ENCODE measurements at places on chromosomes 4 and X.
A peak's percentile ranks its signal among the peaks of the same experiment; 100 is the strongest.

DNA sequence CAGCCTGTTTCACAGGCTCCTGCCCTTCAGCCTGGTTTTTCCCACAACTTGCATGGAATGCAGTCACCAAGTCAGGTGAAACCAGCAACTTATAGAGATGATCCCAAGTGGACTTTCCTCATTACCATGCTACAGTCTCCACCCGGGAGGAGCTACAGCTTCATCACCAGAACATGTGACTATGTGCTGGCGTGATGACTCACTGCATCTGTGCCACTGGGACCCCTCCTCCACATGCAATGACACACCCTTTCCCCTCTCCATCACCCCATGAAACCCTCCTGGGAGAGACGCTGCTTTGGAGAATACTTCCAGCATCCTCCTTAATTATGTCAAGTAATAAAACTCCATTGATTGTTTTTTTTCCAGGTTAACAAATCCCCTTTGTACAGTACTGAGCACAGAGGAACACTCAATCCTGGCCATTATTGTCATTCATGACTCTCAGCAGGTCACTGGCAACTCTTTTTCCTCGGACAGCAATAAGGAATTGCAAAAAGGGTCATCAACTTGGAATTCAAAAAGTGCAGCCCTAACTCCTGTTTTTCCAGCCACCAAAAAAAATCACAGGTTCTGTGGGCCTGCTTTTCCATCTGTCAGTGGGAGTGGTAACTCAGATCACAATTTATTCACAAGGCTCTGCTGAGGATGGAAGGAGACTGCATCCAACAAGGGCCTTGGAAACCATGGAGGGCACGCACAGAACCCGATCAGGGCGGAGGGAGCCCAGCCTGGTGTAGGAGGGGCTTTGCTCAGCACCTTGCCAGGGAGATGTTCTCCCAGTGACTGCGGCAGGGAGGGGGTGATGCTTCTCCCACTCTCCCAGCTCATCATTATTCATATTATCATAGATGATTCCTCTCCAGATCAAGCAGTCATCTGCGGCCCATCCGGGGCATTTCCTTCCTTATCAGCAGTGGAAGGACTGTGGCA, 17.4 kb downstream of the QDPR start:
- peak; percentile 46 for DNase-seq

DNA sequence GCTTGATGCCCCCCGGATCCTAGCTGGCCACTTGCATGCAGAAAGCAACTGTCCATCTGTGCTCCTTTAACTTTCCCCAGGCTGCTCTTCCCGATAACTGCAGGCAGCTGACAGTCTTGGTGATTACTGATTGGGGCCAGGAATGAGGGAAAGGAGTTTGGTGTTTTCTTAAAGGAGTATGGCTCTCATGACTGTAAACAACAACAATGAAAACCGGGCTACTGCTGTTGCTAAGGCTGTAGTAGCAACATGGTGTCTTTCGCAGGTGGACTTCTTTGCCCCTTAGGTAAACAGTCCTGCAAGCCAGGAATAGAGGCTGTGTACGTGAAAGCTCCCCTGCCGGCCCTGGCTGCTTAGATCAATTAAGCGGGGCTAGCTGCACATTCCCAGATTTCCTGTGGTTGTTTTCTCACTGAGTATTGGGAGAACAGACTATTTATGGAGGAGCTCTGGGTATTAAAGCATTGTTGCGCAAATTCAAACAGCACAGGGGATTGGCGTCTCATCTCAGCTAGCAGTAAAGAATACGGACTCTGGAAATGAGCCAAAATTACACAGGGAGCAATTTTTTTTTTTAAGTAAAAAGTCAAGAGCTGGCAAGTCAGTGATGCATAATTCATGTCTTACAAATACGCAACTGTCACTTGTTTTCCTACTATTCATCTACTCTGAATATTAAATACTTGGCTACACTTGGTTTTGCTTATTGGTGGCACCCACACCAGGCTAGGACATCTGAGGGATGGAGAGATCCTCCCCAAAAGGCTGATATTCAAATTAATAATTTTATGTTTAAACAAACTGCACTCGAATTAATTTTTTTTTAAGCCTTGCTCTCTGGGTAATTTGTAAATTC, 61.6 kb upstream of the NAP1L5 start:
- peak; percentile 79 for DNase-seq

DNA sequence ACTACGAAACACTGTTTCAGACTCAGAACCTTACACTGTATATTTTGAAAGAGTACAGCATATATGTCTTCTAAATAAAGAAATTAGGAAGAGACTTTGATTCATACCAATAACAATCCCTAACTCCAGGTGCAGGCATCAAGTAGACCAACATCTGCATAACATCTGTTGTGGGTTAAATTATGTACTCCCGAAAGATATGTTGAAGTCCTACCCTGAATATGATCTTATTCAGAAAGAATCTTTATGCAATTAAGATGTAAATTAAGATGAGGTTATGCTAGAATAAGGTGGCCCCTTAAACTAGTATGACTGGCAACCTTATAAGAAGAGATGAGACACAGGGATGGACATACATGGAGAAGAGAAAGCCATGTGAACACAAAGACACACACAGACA, 117.9 kb downstream of the INPP4B start:
- no peak for DNase-seq

- DNase-seq, result no peak
Observed at GRCh38 chr4:129037093-129037492, 56.2 kb downstream of the SCLT1 start.

GRCh38 chr4:73379946-73380345, 24.1 kb upstream of the ALB start:
- DNase-seq, result no peak

- no peak for DNase-seq
Observed at GRCh38 chr4:74402692-74403456, 37.9 kb downstream of the EREG start.

GRCh38 chr4:89277412-89277811, 30.2 kb downstream of the GPRIN3 start:
- peak; percentile 27 for DNase-seq

GRCh38 chrX:46754036-46754435, 4.9 kb downstream of the SLC9A7 start:
- DNase-seq, result no peak

DNA sequence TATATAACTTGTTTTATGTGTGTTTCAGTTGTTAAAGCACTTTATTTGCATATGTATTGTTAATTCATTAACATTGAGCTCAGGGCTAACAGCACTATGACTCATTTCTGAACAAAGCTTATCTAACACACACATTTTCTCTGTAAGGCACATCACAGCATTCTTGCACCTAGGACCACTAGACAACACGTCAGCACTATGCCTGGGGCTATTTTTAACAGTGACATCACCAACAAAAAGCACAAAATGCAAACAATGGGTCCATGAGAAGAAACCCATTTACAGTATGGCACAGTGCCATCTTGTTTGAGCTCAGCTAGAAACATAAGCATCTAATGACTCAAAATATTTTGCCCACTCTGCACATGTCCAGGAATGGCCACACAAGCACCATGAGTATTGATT, 124.4 kb downstream of the RELL1 start:
- DNase-seq, result no peak

Data from fibroblast of gingiva (primary cell).